NCI-H2107 (cell line): ENCODE measurements at places on chromosomes 3 and 15.
A peak's percentile ranks its signal among the peaks of the same experiment; 100 is the strongest.

GRCh38 chr3:195081242-195081963, 189.6 kb downstream of the XXYLT1 start:
- peak; percentile 87 for DNase-seq

DNA sequence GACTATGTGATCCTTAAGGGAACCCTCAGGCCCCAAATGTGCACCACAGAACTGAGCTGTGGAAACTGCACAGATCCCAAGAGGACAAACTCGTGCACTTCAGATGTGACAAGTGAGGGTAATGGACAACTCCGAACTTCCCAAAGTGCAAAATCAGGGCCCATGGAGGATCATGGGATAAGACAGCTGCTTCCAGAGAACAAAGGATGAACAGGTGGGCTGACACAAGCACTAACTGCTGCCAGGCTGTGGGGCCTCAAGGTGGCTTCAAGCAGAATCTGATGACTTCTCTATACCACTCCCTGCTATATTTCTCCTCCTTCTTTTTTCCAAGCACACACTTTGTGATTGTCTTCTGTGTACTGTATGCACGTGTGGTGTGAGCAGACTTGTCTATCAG, 5.4 kb downstream of the TARS3 start:
- DNase-seq: no peak

DNA sequence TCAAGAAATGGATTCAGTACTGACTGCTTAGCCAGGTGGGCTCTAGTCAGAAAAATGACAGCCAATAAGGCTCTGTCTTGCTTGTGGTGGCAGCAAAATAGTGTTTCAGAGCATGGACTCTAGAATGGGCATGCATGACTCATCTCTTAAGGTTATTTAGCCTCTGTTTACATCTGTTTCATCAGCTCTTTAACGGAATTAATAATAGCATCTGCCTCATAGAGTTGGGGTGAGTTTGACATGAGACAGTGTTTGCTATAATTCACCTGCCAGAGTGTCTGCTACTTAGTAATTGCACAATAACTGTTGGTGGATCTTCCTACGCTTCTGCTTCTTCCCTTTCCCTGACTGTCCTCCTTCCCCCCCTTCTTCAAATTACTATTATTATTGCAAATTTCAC, 350.4 kb upstream of the SEMA6D start:
- DNase-seq: no peak

DNA sequence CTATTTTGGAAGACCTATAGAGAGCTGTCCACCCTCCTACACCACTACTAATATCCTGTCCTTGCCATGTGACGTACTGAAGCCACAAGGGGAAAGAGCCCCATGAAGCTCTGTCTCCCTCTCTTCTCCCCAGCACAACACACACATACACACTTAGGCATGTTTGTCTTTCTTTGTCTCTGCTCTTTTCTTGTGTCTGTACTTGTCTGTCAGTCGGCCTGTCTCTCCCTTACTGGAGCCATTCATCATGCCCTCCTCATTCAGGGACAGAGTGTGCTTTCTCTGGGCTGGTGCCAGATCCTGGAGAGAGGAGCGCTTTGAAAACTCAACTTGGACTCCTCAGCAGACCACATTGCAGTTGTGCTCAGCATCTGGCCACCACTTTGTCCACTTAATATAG, 47.6 kb downstream of the PSMD6 start:
- no peak for DNase-seq

- DNase-seq: no peak
These were observed 139.0 kb downstream of the CTNNB1 start for GRCh38 chr3:41338276-41338675.

DNA sequence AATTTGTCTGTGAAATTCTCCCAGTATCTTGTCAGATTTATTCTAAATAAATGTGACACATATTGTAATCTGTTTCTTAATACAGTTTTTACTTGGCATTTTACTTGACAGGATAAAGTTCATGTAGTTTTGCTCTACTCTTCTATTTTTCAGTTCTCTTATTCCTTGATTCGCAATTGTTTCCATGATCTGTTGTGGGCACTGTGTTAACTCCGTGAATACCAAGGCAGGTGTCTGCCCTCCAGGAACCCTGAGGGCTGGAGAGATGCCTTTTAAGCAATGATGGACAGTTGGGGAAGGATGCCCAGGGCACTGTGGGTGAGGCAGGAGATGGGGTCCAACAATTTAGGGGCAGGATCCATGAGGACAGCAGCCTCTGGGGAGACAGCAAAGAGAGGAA, 3.1 kb downstream of the CLDN11 start:
- DNase-seq: no peak

- no peak for DNase-seq
These were observed 3.7 kb upstream of the SLCO2A1 start for GRCh38 chr3:134033315-134033996.

- DNase-seq: no peak
These were observed 8.1 kb downstream of the CAV3 start for GRCh38 chr3:8741581-8742261.

DNA sequence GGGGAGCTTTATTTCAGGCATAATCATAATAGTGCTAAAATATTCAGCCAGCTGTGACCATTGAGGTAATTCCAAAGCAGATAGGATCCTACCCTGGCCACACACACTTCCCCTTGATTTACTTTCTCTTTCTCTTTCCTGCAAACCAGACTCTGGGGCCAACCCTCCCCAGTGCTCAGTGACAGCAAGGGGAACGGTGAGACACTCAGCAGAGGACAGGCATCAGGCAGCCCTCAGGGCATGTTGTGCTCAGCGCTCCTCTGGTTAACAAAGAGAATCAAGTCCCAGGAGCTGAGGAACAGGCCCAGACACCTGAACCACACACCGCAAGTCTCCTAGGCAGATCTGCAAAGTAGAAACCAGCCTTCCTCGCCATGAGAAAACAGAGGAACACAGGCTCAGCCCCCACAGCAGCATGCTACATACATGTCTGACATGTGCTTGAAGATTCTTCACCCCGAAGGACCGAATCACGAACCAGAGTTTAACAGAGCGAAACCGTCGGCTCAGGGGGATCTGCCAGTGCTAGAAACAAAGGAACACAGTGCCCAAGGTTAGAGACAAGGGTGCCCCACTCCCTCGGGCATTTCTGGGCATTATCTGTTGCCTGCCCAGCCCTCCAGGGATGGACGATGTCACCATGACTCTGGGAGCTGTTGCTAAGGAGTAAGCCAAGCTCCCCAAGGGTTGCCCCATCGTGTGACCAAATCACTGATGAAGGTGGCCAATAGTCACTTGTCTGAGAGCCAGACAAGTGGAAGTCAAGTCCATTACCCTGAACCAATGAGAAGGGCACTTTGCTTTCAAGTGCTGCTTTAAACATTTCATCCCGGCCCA, 17.5 kb downstream of the HDC start:
- no peak for DNase-seq

- DNase-seq: no peak
These were observed 1.9 kb upstream of the TMEM158 start for GRCh38 chr3:45227946-45228345.

DNA sequence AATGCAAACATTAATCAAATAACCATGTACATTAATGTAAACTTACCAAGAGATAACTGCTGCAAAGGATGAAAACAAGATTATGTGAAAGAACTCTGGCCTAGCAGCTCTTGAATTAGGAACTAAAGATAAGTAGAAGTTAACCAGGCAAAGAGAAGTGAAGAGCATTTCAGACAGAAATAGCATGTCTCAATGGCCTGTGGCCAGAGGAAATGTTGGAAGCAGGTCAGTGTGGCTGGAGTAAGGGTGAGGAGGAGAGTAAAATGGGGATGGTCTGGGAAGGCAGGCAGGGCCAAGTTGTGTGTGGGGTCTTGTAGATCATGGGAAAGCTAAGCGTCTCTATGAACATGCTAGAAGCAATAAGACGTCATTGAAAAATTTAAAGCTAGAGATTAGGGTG, 192.4 kb downstream of the CADPS start:
- no peak for DNase-seq

- no peak for DNase-seq
These were observed 3.7 kb downstream of the ABTB1 start for GRCh38 chr3:127676456-127676855.

GRCh38 chr3:77242371-77242770, 202.5 kb downstream of the ROBO2 start:
- DNase-seq: no peak

DNA sequence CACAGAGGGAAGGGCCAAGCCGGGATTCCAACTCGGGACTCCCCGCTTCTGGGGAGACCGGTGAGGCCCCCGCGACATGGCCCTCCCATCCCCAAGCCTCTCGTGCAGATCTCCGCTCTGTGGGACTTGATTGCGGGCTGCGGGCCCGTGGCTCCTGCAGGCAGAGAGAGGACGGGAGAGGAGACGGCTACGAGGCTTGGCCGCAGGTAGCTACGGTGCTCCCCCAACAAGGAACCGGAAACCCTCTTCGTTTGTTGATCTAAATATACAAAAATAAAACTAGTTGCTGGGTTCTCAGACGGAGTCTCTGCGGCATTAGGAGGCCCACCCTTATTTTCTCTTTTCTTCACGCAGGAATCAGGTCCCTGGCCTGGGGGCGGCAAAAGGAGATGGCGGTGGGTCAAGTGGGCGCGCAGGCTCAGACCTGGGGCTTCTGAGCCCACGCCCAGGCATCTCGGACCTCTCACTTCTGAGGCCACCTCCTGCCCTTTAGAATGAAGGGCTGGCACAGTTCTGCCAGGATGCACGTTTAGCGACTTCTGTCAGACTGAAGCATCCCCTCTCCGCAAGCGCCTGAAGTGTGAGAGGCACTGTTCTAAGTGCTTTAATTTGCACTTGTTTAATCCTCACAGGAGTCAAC, 10.9 kb downstream of the GNB5 start:
- DNase-seq: no peak

GRCh38 chr15:63045465-63045840, 2.9 kb downstream of the TPM1 start:
- DNase-seq: no peak

GRCh38 chr3:13346481-13347389, 73.4 kb downstream of the NUP210 start:
- no peak for DNase-seq

DNA sequence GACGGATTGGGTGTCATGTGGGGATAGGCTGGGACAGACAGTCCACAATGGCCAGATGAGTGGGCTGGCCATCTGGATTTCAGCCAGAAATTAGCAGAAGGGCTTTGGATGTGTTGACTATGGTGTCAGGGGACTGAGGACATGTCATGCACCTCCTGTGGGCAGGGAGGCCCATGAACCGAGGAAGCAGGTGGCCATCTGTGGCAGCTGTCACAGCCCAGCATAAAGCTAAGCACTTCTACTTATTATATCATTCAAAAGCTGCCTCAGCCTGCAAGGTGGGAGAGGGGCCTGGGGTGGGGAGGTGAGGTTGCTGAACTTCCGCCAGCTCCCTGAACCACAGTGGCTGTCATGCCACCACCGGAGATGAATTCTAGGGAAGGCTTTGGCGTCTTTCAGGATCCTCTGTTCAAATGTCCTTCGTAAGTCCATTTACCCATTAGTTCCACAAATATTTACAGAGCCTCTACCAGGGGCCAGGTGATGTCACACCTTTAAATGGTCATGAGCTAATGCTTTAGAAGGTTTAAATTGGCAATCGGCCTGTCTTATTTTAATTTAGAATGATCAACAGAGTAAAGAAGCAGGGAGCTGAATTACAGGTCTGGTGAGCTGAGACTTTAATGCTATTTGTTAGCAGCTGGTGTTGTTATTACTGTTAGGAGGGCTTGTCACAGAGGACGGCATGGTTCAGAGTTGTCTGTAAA, 23.6 kb upstream of the CAV3 start:
- no peak for DNase-seq

DNA sequence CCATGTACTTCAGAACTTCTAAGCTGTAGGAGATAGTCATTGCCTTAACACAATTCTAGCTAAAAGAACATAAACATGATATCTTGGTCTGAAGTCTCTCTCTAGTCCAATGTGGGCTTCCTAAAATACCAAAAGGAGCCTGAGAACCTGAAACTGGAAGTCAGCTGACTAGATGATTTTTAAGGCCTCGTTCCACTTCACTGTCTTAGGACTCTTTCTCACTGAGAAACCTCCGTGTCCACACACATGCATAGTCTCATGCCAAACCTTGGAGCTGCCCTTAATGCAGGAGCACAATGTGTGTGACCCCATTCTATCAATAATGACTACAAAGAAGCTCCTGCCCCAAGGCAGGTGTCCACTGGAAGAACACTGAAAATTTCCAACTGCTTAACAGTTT, 87.7 kb downstream of the ETFA start:
- DNase-seq: no peak

DNA sequence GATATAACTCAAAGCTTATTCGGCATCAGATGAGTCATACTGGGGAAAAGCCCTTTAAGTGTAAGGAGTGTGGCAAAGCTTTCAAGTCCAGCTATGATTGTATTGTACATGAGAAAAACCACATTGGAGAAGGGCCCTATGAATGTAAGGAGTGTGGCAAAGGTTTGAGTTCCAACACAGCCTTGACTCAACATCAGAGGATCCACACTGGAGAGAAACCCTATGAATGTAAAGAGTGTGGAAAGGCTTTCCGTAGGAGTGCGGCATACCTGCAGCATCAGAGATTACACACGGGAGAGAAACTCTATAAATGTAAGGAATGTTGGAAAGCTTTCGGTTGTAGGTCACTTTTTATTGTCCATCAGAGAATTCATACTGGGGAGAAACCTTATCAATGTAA, 7.5 kb downstream of the ZNF621 start:
- no peak for DNase-seq

DNA sequence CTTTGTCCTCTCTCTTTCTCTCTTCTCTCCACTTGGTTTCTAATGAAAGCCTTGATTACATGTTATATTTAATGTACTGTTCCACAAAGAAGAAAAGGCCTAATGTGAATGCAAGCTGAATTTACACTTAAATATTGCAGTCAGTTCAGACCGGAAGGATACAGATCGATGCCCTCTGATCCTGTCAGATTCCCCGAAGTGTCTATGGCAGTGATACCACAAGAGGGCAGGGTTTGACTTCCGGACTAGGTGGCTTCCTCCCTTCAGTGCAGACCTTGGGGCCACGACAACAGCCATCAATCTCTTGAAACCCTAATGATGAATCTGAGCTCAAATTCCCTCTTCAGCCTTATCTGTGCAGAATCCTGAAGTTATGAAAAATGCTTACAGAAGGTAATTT, 29.5 kb downstream of the AGTR1 start:
- DNase-seq: peak; percentile 11

DNA sequence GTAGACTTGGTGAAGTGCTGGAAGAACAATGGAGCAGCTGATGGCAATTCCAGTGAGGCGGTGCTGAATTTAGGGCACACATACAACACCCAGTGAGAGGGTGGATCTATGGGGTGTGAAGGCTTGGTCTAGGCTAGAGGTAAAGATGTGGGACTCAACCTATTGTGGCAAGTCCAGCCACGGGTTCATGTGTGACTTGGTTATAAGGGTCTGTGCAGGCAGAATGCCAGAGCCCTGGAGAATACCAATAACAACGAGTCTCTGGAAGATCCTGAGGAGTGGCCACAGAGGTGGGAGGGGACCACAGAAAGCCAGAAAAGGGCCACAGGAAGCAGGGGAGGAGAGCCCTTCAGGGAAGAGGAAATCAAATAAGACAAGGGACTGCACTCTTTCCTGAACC, 55.0 kb downstream of the VGLL4 start:
- no peak for DNase-seq

DNA sequence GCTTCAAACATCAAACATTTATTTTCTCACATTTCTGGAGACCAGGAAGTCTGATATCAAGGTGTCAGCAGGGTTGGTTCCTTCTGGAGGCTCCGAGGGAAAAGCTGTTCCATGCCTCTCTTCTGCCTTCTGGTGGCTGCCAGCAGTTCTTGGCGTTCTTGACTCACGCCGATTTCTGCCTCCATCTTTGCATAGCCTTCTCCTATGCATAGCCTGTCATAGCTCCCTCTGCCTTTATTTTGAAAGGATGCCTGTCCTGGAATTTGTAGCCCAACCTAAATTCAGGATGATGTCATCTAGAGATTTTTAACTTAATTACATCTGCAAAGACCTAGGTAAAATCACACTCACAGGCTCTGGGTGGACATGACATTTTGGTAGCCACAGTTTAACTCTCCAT, 70.4 kb downstream of the RGMA start:
- peak; percentile 4 for DNase-seq
